ENCODE measurements at places on chromosomes 6 and 20.

DNA sequence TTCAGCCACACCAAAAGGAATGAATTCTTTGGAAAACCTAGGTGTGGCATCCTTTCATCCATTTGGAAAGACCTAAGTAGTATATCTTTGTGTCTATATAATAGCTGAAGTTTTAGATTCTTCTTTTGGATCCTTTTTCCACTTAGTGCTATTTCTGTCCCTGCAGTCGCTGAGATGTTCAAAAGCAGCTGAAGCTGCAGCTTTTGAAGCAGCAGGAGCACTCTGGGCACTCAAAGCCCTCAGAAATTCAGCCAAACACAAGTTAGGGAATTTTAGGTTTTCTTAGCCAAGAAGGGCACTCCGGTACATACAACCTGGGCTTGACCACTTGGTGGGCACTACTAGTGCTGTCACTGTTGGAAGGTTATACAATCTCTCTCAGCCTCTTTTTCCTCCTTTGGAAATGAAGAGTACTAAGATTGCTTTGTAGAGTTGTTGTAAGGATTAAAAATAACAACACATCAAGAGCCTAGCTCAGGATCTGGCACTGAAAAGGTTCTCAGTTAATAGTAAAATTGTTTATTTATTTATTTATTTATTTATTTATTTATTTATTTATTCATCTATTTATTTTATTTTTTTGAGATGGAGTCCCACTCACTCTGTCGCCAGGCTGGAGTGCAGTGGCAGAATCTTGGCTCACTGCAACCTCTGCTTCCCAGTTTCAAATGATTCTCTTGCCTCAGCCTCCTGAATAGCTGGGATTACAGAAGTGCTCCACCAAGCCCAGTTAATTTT lies 71.9 kb upstream of the SLC22A16 start:
- no peak overlapping the region for H3K27ac ChIP-seq
- no peak overlapping the region for H3K4me3 ChIP-seq
- no peaks in the 10 kb centered on the region for H3K36me3 ChIP-seq
- DNase-seq, result peak; percentile 4
- no peaks in the 10 kb centered on the region for H3K4me1 ChIP-seq

DNA sequence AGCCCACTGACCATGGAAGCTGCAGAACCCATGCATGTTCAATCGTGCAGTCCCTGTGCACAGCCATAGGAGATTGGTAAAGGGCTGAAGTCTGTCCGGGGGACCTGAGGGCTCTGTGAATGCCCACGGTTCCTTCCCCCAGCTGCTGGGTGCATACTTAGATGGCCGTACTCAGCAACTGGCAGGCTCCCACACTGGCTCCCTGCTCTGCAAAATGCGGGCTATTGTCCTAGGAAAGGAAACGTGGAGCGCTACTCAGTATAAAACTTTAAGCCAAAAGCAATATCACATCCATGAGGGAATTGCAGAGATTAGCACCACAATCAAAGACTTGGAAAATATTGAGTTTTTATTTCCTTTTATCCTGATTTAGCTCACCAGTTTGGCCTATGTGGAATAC lies 202.0 kb downstream of the WDR27 start:
- peaks cover 8% of the 10 kb centered on the region for H3K4me1 ChIP-seq
- DNase-seq, result no peak
- no peaks in the 10 kb centered on the region for H3K27me3 ChIP-seq
- no peak overlapping the region for H3K27ac ChIP-seq
- no peaks in the 10 kb centered on the region for H3K36me3 ChIP-seq
- no peak overlapping the region for H3K4me3 ChIP-seq

GRCh38 chr20:38278131-38278530 lies 17.6 kb upstream of the KIAA1755 start:
- H3K27me3 ChIP-seq, result no peaks in the 10 kb centered on the region
- no peaks in the 10 kb centered on the region for H3K4me1 ChIP-seq
- no peak overlapping the region for H3K27ac ChIP-seq
- H3K36me3 ChIP-seq, result no peaks in the 10 kb centered on the region

- no peak overlapping the region for H3K4me3 ChIP-seq
- no peak for DNase-seq
- H3K27ac ChIP-seq, result no peak overlapping the region
- H3K27me3 ChIP-seq, result no peaks in the 10 kb centered on the region
- no peaks in the 10 kb centered on the region for H3K4me1 ChIP-seq
Observed at GRCh38 chr6:110089323-110089722, 90.1 kb downstream of the WASF1 start.

DNA sequence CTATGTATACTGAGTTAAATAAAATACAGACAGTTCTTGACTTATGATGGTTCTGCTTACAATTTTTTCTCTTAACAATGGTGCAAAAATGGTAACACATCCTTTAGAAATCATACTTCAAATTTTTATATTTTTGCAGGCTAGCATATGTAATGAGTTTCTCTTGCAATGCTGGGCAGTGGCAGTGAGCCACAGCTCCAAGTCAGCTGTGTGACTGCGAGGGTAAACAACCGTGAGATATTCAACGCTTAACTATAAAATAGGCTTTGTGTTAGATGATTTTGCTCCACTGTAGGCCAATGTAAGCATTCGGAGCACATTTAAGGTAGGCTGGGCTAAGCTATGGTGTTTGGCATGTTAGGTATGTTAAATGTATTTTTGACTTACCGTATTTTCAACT lies 136.1 kb downstream of the PLCB4 start:
- H3K36me3 ChIP-seq, result no peaks in the 10 kb centered on the region
- H3K4me3 ChIP-seq, result no peak overlapping the region
- no peak overlapping the region for H3K27ac ChIP-seq
- no peak for DNase-seq

DNA sequence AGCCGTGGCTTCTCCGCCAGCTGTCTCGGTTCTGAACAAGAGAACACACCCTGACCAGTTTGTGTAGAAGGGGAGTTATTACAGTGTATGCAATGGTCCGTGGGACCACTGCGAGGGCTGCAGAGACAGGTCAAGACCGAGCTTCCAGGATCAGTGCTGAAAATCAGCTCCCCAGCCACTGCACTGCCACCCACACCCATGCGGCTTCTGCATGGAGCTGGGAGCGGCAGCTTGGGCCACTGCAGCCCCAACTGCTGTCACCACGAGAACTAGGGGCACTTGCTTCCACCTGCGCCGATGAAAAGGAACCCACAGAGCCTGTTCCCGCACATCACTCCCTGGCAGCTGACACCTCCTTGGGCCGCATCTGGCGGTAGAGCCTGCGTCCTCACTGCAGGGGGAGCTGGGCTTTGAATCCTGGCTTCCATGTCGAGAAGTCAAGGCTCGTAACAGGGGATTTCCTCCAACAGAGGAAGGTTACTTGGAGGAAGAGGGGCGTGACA lies 56.2 kb downstream of the TMEM242 start:
- H3K27ac ChIP-seq, result no peak overlapping the region
- H3K36me3 ChIP-seq, result no peaks in the 10 kb centered on the region
- no peaks in the 10 kb centered on the region for H3K27me3 ChIP-seq
- DNase-seq, result no peak

All from testis (tissue), 5 donors.